ENCODE measurements at places on chromosomes 2 and 18.

GRCh38 chr2:15808204-15808910 lies 132.0 kb upstream of the MYCN start:
- DNase-seq, result no peak

DNA sequence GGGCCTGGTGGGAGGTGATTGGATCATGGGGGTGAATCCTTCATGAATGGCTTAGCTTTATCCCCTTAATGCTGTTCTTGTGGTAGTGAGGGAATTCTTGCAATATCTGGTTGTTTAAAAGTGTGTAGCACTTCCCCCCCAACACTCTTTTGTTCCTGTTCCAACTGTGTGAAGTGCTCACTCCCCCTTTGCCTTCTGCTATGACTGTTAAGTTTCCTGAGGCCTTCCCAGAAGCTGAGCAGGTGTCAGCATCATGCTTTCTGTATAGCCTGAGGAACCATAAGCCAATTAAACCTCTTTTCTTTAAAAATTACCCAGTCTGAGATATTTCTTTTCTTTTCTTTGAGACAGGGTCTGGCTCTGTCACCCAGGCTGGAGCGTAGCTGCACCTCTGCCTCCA lies 139.4 kb downstream of the RNF152 start:
- DNase-seq, result no peak

- peak; percentile 1 for DNase-seq
Observed at GRCh38 chr2:36859366-36859792, 107.0 kb downstream of the STRN start.

- no peak for DNase-seq
Observed at GRCh38 chr2:171348056-171348455, 85.7 kb downstream of the METTL8 start.

DNA sequence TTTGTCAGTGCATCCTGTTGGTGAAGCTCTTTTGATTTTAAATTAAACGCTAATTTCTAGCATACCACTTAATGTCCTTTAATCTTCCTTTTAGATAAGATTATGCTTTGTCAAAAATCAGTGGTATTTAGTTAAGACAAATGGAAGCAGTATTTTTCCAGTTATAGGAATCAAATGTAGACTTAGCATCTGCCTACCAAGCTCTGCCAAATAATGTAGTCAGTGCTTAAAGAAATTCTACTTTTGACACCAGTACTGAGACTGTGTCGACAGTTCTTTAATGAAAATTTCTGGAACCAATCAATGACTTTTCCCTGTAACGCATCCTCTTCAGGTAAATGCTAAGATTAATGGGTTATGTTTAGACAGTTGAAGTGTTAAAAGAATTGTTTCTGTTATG lies 803.3 kb upstream of the FAM98A start:
- no peak for DNase-seq

DNA sequence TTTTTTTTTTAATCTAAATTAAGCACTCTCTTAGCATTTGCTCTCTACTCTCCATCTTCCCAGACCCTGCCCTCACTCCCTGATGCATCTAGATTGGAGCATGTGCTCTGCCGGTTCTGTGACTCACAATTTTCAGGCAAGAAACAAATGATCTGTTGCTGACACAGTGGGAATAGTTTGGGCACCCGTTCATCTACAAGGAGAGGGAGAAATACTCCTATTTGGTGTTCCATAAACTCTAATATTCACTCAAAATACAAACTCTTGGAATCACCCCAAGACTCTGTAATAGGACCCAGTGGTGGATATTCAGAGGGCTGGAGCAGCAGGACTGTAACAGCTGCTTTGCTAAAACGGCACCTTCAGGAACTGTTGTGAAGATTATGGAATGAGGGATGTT lies 37.1 kb upstream of the LINC00305 start:
- no peak for DNase-seq

GRCh38 chr18:23825496-23825895 lies 136.2 kb downstream of the LAMA3 start:
- DNase-seq, result no peak

- DNase-seq, result no peak
Observed at GRCh38 chr2:137826373-137827372, 137.6 kb upstream of the HNMT start.

GRCh38 chr2:16296331-16297250 lies 356.2 kb downstream of the MYCN start:
- DNase-seq, result no peak

GRCh38 chr2:11437602-11438001 lies 28.4 kb downstream of the E2F6 start:
- no peak for DNase-seq

GRCh38 chr2:1715184-1716013 lies 28.9 kb downstream of the PXDN start:
- DNase-seq, result no peak

GRCh38 chr2:42001711-42002201 lies 46.1 kb upstream of the PKDCC start:
- DNase-seq, result no peak

DNA sequence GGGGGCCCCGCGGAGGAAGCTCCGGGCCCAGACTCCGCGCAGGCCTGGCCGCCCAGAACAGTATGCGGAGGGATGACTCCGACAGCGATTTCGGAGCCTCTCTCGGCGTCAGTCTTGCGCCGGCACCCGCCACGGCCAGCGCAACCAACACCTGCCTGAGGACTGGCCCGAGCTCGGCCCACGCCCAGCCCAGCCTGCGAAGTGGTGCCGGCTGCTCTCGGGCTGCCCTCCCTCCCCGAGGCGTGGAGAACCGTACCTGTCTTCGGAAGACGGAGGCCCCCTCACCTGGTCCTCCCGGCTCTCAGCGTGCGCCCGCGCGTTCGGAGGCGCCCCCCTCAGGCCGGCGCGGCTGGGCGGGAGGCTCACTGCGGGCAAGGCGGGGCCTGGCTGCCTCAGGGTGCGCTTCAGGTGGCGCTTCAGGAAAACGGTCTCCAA lies at the start of gene M1AP:
TSS of gene M1AP (minus strand) at position 322 of the 435 bp plus-strand sequence. CDS start 8,055 bp downstream, outside the sequence.
- DNase-seq, result no peak

DNA sequence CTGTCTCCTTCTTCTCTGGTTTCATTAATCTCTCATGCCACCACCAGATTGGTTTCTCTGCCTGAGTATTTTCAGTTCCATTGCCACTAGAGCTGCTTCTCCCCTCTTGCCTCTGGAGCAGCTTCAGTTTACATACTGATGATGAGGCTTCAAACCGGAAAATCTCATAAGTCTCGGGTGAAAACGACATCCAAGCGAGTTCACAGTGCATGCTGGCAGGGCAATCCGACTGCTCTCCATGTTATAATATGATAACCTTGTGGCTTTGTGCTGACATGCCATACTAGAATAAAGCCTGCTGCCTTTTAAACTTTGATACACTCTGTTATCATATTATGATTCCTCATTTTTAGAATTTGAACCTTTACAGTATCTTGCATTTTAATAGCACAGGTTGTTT lies 153.5 kb downstream of the PRPF40A start:
- no peak for DNase-seq

GRCh38 chr18:24678626-24679025 lies 218.2 kb downstream of the HRH4 start:
- no peak for DNase-seq

DNA sequence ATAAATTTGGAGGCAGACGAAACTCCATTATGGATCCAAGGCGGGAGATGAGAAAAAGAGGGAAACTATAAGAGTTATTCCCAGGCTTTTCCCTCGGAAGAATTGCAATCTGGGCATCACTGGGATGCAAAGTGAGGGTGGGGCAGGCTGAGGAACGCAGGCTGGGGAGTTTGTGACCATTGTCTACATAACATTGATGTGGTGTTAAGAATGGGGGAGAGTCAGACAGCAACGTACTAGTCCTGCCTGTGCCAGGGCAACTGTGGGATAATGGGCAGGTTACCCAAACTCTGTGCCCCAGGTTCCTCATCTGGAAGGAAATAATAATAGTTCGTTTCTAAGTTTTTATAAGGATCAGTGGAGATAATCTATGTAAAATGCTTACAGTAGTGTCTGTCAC lies 84.4 kb upstream of the SIX2 start:
- DNase-seq, result no peak

- DNase-seq, result no peak
Observed at GRCh38 chr18:75108579-75109318, 100.2 kb downstream of the PTGR3 start.

DNA sequence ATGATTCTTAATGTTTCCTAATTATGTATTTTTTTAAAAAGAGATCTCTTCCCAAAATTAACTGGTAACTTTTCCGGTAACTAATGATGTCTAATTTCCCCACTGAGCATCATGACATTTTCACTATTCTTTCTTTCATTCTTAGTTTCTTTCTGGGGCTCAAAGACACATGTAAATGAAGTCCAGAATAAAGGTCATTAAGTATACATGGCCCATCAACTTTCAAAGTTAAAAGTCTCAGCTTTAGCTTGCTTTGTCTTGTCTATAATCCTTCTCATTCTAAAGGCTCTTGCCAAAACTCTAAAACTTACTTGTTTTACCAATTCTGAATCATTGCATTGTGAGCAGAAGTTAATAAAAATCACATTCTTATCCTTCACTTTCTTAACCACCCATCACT lies 53.6 kb downstream of the ASXL2 start:
- DNase-seq, result no peak

GRCh38 chr2:185771396-185771795 lies 32.8 kb downstream of the FSIP2 start:
- DNase-seq, result no peak

GRCh38 chr2:39618736-39619135 lies 47.0 kb upstream of the TMEM178A start:
- DNase-seq, result no peak

- no peak for DNase-seq
Observed at GRCh38 chr18:5398269-5398668, 102.7 kb upstream of the ZBTB14 start.

GRCh38 chr2:71851094-71851750 lies 296.4 kb downstream of the CYP26B1 start:
- no peak for DNase-seq

- no peak for DNase-seq
Observed at GRCh38 chr2:168633895-168634294, 168.5 kb upstream of the NOSTRIN start.

GRCh38 chr2:228509021-228509420 lies 327.5 kb upstream of the SPHKAP start:
- no peak for DNase-seq

- DNase-seq, result peak; percentile 68
Observed at GRCh38 chr2:200905618-200906296, 16.6 kb downstream of the NIF3L1 start.

- DNase-seq, result no peak
Observed at GRCh38 chr2:188353282-188353681, 61.6 kb downstream of the GULP1 start.

GRCh38 chr18:28582724-28583123 lies 405.8 kb upstream of the CDH2 start:
- DNase-seq, result no peak

- DNase-seq, result peak; percentile 94
Observed at GRCh38 chr2:218839430-218839829, 7.8 kb upstream of the PRKAG3 start.

DNA sequence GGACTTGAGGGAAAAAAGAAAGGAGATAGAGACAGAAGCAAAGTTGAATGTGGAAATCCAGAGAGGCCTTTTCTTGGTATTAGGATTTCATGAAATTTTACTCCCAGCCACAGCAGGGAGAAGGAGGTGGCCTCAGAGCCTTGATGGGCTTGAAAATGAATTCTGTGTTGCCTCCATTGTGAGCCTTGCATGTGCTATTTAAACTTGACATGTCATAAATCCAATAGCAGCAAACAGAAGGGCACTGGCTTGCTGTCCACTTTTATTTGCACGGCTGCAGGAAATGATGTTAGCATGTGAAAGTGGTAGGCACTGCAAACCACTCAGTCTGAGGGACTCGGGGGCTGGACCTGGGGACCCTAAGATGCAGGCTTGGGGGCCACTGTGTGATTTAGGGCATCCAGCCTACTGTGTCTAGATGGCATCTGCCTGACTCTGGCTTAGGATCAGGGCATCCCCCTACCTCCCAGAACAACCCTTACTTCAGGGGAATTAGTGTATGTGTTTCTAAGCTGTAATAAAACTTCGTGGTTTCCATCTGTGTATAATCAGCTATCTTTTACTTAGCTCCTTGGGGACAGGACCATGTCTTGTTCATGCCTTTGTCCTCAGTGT lies 139.1 kb upstream of the SKOR2 start:
- DNase-seq, result no peak

DNA sequence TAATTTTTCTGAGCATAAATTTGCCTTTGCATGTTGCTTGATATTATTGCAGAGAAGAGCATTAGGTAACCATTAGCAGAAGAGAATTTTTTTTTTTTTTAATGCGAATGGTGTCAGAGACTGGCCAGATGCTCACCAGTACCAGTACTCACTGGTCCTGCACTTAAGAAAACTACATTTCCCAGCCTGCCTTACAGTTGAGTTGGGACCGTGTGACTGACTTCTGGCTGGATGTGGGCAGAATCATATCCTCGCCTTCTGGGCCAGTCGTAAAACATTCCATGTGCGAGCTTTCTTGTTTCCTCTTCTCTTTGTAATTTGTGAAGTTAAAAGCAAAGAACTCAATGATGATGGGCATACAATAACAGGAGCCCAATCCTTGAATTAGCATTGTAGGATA lies 132.4 kb downstream of the LRRC30 start:
- no peak for DNase-seq

GRCh38 chr2:238690511-238690910 lies 157.4 kb upstream of the TWIST2 start:
- DNase-seq, result no peak

DNA sequence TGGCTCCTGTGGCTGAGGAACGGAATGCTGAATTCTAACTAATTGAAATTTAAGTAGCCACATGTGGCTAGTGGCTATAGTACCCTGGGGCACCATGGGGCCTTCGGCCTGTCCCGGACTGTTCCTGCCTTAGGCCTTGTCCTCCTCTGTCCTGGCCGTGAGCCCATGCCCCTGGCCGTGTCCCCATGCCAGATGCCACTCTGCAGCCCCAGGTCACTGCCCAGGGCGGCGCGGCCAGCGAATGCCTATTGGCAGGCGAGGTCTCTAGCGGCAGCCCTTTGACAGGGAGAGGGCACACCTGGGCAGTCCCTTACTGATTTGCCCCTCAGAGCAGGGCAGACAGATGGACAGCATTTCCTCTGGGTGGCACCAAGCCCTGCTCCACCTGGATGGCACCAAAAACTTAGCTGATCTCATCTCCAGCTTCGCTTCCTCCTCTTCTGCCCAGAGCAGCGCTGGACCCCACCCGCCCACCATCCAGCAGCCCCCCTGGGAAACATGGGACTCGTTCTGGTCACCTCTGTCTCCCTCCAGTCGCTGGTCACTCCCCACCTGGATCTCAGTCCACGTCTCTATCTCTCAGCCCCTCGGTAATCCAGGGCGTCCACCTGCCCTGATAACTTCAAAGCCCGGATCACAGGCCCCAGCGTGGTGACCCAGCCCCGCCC lies 1.1 kb upstream of the DGKD start:
- DNase-seq, result no peak

DNA sequence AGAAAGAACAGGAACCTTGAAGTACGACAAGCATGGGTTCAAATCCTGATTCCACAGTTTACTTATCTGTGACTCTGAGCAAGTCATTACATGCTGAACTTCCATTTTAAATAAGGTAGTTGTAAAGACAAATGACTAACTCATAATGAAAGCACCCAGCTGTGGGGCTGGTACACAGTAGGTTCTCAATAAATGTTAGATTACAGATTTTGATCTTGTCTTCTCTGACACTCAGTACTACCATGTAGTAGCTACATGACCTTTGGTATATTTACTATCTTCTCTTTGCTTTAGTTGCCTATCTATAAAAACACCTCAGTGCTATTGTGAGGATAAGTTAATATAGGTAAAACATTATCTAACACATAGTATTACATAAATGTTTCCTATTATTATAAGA lies 3.2 kb downstream of the TRAK2 start:
- DNase-seq, result no peak
